Activated gamma-delta T cell treated with anti-CD3 and anti-CD28 coated beads, Interleukin-2, amount 50 U/mL, for 16 hours (primary cell): ENCODE measurements at places on chromosomes 11 and 22.

DNA sequence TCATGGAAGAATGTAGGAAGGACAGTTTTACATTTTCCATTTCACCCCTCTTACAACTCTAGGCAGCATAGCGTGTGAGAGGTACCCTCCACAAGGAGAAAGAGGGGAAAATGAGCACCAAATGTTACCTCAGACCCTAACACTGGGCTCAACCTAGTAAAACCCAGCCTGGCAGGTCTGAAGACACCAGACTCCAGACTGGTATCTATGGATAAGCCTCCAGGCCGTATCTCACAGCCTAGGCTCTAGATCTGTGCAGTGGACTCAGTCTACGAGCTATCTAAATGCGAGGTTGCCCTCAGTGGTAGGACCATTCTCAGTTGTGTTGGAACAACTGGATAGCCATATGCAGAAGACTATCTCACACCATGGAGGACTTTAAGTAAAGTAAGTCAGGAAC, 10.5 kb downstream of the TRIM5 start:
- DNase-seq: no peak

- no peak for DNase-seq
Observed at GRCh38 chr22:43750751-43751150, 61.4 kb downstream of the EFCAB6 start.

DNA sequence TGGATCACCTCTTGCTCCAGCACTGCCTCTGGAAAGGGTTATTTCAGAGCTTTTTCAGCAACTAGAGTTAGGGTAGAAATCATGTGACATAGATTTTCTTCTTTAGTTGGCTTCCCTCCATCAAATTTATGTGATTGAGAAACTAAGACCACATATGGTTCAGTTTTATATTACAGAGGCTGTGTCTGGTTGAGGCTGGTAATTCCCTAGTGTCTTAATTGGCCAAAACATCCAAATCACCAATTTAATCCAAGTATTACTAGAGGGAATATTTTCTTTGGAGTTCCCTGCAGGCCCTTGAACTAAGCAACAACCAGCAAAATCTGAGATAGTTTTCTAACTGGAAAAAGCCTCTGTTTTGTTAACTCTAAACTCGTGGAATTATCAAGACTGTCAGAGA, 136.3 kb downstream of the ARHGAP42 start:
- no peak for DNase-seq

GRCh38 chr11:68650801-68651200, 33.5 kb upstream of the GAL start:
- no peak for DNase-seq

DNA sequence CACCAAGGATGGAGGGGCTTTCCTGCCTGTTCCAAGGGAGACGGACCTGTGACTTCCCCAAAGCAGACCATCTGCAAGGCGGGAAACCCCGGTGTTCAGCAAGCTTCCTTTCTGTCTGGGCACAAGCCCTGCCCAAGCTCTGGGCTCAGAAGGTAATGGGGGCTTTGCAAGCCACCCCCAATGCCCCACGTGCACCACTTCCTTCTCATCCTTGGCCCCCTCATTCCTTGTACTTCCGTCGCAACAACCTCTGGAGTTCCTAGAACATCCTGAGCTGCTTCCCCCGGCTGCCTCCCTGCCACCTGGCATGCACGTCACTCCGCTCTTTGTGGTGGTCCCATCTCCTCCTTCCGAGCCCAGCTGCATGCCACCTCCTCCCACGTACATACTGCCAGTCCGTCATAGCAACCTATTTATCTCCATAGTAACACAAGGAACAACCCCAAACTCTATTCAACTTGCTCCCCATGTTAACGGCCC, 3.9 kb downstream of the MYEOV start:
- peak; percentile 27 for DNase-seq

GRCh38 chr11:13388741-13389140, 74.3 kb downstream of the BTBD10 start:
- no peak for DNase-seq

- no peak for DNase-seq
Observed at GRCh38 chr11:102306048-102306597, 11.2 kb upstream of the BIRC3 start.

DNA sequence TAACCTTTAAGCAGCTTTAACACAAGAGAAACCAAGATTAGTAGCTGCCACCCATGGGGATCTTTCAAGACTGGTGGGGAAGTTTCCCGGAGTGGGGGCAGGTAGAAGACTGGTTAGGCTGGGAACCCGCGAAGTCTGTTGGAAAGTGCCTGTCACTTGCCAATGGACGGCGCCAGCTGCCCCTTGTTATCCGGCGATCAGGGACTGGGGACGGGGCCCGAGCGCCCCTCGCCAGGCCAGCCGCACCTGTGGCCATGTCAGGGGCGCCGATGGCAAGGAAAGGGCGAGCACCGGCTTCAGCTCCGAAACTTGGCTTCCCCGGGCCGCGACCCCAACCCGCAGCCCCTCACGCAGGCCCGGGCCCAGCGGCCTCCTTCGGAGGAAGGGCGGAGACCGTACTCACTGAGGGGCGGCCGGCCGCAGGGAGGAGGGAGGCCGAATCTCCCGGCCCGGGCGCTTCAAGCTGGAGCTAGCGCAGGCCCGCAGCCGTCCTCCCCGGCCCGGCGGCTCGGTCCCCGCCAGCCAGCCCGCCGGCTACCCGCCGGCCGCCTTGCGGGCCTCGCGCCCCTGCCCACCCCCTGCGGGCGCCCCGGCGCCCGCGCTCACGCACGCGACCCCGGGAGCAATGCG, 539 bp downstream of the EIF4ENIF1 start:
- DNase-seq: no peak

DNA sequence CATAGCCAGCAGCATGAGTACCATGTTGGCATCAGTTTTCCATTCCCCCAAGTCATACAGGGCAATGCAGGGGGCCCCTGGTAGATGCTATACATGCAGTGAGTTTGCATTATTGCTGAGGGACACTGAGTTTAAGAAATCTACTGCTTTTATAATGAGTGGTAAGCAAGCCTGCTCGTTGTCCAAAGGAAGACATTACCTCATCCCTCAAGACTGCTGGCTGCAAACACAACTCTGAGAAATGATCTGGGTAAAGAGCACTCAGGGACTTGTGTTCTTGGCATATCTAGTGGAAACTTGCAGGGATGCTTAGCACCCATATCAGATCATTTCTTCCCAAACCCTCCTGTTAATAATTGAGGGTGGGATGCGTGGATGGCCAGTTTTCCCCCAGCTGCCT, 77.9 kb downstream of the CWC15 start:
- DNase-seq: no peak

- DNase-seq: peak; percentile 72
Observed at GRCh38 chr11:1889224-1889930, 2.3 kb downstream of the PRR33 start.

GRCh38 chr11:35305670-35306382, 113.5 kb downstream of the SLC1A2 start:
- no peak for DNase-seq

DNA sequence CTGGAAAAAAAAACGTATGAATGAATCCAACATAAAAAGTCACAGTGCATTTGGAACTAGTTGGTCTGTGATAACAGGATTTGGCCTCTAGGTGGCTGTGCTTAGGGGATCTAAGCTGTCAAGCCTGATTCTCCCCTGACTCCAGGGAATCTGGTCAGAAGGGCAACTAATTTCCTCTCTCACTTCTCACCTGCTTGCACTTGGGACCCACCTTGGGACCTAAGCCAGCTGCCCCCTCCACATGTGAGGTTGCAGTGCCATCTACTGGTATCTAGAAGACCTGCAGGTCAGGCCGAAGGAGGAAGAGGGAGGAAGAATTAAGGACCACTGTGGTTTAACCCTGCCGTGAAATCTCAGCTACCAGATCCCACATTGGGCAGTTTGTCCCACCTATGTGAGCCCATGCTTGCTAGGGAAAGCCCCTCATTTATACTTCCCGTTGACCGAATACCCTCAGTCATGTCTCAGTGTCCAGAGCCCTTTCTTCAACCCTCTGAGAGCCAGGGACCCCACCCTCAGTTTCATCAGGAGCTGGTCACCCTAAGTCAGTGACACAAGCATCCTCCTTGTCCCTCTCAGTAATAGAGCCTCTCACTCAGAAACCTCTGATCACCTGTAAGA, 33.2 kb upstream of the CAVIN3 start:
- peak; percentile 30 for DNase-seq

GRCh38 chr22:35299217-35299672, 449 bp upstream of the TOM1 start:
- DNase-seq: no peak

GRCh38 chr11:69245041-69245440, 48.9 kb upstream of the MYEOV start:
- DNase-seq: no peak

DNA sequence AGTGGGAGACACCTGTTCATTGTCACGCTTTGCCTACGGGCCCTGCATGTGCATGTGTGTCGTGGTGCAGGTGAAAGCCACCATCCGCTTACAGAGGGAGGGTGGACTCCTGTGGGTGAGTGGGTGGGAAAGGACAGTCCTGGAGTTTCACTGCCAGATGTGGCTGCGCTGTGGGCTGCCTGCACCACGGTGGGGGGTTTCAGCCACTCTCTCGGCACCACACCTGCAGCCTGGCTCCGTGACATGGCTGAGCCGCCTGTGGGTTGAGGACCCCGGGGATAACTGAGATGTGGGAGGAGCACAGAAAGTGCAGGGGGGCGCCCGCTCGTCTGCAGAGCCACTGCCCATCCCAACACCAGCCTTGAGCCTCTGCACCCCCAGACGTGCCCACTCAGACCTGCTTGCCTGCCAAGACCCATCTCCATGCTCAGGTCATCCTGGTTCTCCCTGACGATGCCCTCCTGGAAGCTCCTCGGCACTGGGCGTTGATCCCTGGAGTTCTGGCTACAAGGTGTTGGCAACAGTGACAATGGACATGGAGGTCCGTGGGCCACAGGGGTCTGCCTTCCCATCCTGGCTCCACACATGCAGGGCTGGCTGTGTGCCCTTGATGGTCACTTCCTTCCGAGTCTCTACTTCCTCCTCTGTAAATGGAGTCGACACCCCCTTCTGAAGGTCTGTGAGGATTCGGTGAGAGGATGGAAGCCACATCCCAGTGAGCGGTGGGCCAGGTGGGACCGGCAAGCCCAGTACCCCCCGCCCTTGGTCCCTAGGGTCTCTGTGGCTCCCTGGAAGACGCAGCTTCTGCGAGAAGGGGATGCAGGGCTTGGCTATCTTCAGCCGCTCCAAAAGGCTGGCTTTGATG, 1007.0 kb downstream of the BRD1 start:
- no peak for DNase-seq

DNA sequence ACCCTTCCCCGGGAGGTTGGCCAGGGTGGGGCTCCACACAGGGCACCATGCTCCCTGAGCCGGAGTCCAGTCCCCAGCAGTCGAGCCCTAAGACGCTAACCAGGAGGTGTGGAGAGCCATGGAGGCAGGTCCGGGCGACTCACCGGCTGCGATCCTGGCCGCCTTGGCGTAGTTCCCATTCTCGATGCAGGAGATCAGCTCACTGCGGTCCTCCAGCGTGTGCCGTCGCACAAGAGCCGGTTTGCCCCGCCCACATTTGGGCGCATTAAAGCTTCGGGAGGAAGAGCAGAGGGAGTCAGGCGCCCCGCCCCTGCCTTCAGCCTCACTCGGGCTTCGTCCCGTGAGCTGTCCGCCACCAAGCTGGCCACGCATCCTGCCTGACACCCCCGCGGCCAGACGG, 50.8 kb downstream of the BRD1 start:
- DNase-seq: no peak

DNA sequence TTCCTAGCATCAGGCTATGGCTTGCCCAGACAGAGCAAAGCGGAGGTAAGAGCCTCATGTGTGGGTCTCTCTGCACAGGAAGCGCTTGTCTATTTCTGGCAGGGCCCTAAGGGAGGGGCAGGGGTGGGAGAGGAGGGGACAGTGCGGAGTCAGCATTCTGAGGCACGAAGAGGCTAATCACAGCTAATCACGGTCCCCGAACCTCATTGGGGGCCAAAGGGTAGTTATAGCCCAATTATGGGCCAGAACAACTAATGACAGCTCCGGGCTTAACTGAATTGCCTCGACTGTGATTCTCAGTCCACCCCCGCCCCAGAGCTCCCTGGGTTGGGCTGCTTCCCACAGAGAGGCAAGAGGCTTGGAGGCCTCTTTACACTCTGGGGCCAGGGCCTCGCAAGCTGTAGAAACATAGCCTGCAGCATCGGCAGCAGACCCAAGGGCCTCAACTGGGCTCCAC, 72.7 kb upstream of the PRDM11 start:
- no peak for DNase-seq

GRCh38 chr11:70106757-70107156, 28.6 kb downstream of the ANO1 start:
- no peak for DNase-seq

DNA sequence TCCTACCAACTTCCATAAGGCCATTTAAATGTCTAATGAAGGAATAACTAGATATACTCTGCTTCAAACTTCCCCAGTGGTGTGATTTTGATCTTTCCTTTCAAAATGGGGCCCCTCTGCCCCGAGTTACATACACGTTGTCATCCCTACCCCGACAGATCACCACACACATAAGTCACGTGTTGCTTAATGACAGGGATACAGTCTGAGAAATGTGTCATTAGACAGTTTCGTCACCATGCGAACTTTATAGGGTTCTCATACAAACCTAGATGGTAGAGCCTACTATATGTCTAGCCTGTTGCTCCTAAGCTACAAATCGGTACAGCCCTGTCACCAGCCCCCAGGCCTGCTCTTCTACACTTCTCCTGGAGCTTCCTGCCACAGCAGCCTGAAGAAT, 49.8 kb upstream of the SCUBE2 start:
- no peak for DNase-seq

DNA sequence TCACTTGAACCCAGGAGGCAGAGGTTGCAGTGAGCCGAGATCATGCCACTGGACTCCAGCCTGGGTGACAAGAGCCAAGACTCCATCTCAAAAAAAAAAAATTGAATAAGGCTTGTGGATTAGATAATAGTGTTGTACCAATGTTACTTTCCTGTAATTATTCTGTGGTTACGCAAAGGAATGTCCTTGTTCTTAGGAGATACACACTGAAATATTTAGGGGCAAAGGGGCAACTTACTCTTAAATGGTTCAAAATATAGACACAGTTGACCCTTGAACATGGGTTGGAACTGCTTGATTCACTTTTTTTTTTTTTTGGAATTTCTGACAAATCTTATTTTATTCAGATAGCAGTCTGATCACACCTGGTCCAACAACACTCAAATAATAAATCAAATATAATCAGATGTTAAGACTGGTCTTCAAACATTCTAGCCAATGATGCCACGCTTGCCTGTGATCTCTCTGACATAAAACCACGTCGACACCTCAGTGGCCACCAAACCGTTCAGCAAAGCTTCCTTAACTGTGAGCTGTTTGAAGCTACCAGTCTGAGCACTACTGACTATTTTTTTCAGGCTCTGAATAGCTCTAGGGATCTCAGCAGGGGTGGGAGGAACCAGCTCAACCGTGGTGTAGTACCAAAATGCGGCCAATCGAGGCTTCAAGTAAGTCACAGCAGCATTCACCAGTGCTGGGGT, 710 bp downstream of the ATP5MGL start:
- DNase-seq: no peak

GRCh38 chr11:120137611-120138521, at the start of gene TRIM29:
TRIM29 (minus strand) TSS chr11:120138113; CDS start chr11:120138031, 82 bp downstream.
- DNase-seq: no peak
